ENCODE measurements at places on chromosomes 6 and 20.

GRCh38 chr20:41344938-41345728, 4.5 kb downstream of the LPIN3 start:
- DNase-seq = no peak

GRCh38 chr6:149544646-149545257, 1.1 kb downstream of the PPIL4 start:
- no peak for DNase-seq

DNA sequence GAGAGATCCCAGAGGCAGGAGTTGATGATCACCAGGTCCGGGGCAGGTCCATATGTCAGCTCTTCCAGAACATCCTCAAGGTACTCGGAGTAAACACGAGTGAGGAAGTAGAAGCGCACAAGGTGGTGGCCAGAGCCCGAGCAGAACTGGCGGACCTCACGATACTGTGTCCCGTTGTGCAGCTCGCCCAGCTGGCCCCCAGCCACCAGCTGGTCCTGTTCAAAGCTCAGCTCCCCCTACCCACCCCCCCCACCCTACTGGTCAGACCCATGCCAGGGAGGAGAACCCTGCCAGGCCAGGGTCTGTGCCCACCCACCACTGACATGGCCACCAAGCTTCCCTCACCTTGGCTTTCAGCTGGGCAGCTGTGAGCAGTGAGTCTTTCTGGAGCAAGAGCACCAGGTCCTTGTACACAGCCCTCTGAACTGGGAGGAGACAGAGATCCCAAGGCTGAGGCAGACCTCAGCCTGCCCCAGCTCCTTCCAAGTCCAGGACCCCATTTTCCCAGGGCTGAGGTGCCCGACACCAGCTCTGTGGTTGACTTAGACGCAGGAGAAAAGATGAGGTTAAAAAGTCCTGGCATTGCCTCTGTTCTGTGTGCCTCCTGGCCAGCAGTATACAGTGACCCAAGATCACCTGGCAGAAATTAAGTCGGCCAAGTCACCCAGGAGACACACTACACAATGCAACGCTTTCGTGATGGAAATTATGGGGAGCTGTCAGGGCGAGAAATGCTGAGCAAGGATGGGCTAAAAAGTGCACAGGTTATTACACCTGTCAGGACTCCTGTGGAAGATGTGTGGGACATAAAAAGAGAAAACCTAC, 1.4 kb downstream of the PCED1A start:
- DNase-seq = no peak

- no peak for DNase-seq
Observed at GRCh38 chr6:39610221-39610620, 115.0 kb downstream of the KIF6 start.

GRCh38 chr6:145093226-145093625, 642.1 kb downstream of the EPM2A start:
- DNase-seq = no peak

DNA sequence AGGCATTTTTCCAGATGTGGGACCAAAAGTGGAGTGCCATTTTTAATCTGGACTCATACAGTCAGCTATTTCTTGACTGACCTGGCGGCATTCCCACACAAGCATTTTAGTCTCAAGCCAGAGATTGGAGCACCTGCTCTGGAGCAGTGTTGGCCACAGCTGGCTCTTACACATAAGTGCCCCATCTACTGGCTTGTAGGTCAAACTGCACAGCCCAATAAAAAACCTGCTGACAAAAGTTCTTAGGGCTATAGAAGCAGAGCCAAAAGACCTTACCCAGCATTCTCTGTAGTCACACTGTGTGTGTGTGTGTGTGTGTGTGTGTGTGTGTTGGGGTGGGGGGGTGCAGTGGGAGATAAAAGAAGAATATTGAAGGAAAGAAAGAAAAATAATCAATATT, 38.6 kb upstream of the SENP6 start:
- DNase-seq = no peak

DNA sequence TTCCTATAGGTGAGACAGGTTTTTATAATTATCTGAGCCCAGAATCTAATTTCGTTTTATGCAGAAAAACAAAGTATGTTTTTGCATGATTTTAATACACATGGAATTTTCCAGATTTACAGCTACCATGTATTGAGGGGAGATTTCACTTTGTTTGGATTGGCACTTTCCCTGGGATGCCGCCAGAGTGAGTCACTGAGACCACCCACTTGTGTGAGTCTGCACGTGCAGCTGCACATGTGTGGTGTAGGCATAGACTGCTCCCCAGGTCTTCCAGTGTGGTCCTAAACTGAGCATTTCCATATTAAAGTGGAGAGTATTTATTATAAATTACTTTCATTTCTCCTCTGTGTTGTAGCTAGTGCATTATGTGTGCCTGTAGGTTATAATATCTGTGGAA, 186.8 kb downstream of the UBE3D start:
- no peak for DNase-seq

- DNase-seq = no peak
Observed at GRCh38 chr6:165985806-165986299, 181.8 kb downstream of the TBXT start.

DNA sequence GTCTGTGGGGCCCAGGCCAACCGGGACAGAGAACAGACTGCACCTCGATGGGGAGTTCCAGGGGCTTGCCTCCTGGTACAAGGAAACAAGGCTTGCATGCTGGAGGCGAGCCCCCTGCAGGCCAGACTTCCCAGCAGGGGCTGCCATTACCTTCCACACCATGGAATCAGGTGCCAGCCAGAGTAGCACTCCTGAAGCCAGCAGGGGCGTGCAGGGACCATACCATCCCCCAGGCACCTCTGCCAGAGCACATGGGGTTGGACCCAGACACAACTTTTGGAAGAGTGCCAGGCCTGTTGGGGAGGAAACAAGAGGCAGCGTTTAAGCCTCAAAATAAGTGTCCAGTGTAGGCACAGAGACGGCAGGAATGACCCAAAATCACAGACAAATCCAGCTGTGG, 6.5 kb downstream of the DDO start:
- DNase-seq = no peak

DNA sequence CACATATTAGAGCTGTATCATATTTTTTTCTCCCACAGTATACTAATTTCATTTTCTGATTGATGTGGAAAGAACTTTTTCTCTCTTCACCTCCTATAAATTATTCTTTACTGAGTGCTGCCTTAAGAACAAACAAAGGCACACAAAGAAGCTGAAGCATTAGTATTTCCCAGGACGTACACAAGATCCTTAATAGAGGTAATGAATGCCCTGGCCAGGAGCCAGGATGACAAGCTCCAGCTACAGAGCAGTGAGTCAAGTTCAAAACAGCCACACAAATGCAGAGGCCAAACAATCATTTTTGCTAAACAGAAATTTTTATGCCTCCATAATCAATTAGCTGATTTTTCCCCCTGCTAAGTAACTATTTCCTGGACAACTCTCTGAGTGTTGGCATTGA, 639.6 kb downstream of the EPHA7 start:
- no peak for DNase-seq

DNA sequence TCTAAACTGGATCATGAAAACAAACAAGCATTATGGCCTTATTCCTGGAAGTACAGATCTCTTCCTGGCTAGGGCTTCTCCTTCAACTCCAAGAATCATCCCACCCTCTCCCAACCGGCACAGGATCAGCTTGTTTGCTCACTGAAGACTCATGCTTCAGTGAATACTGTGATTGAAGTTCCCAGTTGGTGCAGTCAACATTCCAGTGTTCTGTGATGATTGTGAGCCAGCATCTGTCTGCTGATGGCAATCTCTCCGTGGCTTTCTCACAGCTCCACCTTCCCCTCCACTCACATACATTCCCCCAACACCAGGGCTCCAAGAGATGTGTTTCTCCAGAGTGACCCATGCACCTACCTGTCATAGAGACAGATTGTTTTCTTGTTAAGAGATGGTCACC, 421.3 kb upstream of the BTBD3 start:
- DNase-seq = no peak

DNA sequence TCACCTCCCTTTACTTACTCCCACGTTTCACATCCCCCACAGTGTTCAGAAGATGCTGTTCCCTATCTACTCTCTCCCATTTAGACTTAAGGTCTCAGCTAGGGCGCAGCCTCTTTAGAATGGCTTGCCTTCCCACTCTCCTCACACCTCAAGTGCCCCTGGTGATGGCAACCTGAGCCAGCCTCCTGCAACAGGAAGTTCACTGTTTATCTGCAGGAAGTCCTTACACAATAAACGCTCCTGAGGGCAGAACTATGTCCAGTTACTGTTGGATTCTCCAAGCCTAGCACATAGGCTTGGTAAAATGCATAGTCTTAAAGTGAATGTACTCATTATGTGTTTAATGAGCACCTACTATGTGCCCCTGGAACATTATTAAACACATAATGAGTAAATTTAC, 21.9 kb upstream of the RAB22A start:
- no peak for DNase-seq

GRCh38 chr6:168540713-168541291, 99.8 kb downstream of the SMOC2 start:
- no peak for DNase-seq

- no peak for DNase-seq
Observed at GRCh38 chr6:7087066-7087465, 20.7 kb upstream of the RREB1 start.

DNA sequence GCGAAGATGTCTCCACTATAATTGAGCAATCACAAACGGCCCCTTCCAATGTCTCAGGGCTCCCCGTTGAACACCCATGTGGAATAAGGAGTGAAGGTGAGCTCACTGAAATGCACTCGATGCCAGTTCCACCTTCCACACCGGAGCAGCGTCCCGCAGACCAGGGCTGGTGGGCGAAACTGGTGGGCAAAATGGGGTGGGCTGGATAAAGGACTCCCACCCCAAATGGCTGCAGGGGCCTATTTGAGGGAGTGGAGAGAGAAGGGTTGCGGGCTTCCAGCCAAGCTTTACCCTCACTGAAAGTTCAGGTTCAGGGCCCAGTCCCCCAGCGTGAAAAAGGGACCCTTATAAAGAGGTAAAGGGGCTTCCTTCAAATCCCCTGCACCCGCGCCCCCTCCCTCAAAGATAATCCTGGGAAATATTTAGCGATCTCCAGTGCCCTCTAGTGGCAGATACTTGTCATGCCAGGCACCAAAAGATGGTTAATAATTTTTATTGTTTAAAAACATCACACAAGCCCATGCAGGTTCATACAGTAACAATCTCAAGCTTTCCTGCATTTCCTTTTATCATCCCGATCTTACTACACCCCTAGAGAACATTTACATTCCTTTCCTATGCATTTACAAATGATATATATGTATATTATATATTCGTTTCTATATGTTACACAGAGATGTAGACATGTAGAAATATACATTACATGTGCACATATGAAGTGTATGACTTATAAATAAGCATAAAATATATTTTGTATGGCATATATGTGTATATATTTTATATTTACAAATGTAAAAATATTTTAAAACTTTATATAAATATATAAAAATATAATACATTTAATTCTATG, 58.2 kb upstream of the NKX2-2 start:
- DNase-seq = no peak

DNA sequence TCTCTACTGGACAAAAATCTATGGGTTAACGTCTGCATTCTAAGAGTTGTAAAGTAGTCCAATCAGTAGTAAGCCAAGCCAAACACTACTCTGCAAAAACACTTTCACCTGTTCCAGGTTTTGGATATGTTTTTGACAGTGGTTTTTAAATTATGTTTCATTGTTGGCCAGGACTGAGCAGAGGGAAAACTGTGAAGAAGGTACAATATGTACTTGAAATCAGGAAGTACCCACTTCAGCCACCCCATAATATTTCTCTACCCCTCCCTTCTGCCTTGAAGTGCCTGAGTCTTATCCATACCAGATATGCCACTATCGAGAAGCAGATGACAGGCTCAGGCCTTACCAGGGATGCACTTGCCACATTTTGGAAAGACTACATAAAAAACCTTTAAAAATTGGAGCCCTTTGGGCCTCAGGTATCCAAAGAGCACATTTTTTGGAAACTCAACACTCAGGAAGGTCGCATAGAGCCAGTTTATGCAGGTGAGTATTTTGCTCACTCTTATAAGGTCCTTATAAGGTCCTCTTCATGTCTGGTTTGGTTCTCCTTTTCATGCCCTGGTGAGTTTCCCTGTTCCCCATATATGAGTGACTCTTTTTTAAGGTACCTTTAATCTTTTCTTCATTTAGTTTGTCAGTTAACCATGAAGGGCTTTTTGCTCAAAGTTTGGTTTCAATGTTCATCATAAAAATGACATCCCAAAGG, 859.3 kb upstream of the FLRT3 start:
- no peak for DNase-seq

DNA sequence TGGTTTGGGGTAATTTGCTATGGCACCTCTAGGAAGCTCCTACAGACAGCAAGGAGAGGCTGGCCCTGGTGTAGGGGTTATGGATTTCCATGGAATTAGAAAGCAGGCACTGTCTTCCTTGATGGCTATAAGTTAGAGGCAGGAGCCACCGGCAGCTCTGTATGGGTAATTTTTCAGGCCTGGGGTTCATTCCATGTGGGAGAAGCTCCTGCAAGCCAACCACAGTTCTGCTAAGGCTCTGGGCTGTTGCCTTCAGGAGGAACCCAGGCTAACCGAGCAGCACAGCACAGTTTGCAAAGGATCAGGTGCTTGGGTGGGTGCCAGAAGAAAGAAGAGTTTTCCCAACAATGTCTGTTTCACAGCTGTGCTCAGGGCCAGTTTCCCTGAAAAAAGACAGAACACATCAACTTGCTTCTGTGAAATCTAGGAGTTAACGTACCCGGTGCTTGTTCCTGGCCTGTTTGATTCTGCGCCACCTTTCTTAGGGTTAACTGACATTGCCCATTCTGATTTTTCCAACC, 162.8 kb upstream of the MYLIP start:
- no peak for DNase-seq

DNA sequence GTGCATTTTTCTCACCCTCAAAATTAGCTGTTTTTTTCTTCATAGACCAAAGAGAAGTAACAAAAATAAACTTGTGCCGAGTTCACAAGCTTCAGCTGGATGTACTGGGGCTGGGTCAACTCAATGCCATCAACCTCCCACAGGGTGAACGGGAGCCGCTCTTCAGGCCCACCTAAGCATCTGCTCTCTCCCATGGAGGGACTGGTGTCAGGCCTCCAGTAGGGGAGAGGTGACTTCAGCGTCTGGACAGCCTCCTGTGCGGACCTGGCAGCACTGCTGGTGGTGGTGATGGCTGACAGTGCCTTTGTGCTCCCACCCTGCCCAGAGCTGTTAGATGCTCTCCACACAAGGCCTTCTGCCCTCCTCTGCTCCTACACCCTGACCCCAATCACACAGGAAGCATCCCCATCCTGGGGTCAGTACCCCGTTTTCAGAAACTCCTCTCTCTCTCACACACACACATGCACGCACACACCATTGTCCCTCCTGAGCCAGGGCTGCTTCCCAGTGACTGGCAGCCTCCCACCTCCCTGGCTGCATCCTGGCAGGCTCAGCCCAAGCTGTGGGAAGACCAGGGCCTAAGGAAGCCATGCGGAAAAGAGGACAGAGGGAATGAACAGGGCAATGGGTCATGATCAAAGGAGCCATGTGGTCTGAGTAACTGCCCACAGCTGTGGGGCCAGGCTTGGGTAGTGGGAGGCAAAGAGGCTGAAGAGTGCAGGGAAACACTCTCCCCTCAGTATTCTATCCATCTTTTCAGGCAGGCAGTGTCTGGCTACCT, 17.7 kb downstream of the CST8 start:
- DNase-seq = no peak

GRCh38 chr6:36751833-36752186, 54.2 kb downstream of the RAB44 start:
- DNase-seq = no peak

- DNase-seq = no peak
Observed at GRCh38 chr6:40588480-40588879, 1.3 kb upstream of the LRFN2 start.

All from activated naive CD4-positive, alpha-beta T cell (primary cell).